Karpas-422 (cell line): ENCODE measurements at places on chromosomes 2 and 18. TPM values are rescaled to one million over a fixed set of nuclear protein-coding genes. Genes with fewer than 3 reads are reported as not detected.

DNA sequence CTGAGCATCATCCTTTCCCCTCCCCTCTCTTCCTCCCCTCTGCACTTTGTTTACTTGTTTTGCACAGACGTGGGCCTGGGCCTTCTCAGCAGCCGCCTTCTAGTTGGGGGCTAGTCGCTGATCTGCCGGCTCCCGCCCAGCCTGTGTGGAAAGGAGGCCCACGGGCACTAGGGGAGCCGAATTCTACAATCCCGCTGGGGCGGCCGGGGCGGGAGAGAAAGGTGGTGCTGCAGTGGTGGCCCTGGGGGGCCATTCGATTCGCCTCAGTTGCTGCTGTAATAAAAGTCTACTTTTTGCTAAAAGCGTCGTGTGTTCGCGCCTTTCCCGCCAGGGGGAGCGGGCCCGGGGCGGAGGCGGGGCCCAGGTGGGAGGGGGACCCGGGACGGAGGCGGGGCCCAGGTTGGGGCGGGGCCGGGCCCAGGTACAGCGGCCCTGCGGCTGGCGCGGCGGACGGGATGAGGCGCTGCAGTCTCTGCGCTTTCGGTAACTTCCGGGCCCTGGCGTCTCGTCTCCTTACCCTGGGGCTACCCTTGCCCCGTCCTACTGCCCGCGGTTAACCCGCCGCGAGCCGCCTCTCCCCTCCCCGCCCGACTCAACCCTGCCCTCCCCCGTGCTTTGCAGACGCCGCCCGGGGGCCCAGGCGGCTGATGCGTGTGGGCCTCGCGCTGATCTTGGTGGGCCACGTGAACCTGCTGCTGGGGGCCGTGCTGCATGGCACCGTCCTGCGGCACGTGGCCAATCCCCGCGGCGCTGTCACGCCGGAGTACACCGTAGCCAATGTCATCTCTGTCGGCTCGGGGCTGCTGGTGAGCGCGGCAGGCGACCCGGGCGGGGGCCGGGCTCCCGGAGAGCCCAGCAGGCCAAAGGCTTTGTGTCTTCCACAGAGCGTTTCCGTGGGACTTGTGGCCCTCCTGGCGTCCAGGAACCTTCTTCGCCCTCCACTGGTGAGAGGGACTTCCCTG is at the start of gene KRTCAP3:
Gene KRTCAP3 (plus strand): TSS at position 424 of the 962 bp plus-strand sequence. CDS start 32 bp downstream, at position 456.
- no peak for DNase-seq

- DNase-seq = peak; percentile 90
These were observed 1.2 kb downstream of the BCL11A start for GRCh38 chr2:60552078-60552850.

GRCh38 chr2:187586011-187586641 is 31.9 kb upstream of the TFPI start:
- DNase-seq = no peak

DNA sequence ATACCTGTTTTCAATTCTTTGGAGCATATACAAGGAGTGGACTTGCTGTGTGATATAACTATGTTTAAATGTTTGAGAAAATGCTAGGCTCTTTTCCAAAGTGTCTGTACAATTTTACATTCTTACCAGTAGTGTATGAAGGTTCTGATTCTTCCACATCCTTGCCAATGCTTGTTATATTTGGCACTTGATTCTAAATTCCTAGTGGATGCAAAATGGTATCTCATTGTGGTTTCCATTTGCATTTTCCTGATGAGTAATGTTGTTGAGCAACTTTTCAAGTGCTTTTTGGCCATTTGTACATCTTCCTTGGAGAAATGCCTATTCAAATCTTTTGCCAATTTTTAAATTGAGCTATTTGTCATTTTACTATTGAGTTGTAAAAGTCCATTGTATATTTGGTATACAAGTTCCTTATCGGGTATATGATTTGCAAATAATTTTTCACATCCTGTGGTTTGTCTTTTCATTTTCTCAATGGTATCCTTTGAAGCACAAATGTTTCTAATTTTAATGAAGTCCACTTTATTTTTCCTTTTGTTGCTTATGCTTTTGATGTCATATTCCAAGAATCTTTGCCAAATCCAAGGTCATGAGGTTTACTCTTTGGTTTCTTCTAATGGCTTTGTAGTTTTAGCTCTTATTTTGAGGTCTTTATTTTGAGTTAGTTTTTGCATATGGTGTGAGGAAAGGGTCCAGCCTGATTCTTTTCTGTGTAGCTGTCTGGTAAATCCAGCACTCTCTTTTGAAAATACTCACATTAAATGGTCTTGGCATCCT is 33.2 kb upstream of the CWC22 start:
- DNase-seq = no peak

DNA sequence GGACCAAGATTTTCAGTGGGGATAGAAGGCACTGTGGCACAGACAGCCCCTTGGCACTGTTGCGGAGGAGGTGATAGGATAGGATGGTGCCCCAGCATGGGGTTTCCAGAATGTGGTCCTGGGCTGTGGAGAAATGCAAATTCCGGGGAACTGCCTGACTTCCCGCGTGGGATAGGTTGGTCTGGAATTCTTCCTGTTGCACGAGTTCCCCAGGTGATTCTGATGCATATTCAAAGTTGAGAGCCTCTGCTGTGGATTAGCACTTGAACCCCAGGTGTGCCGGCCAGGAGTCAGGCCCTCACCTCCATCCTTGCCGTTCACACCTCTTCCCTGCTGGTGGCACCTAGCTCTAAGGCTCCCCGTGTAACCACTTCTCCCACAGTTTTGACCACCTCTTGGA is 15.5 kb downstream of the NCK2 start:
- no peak for DNase-seq

GRCh38 chr2:181106789-181107627 is 126.6 kb downstream of the UBE2E3 start:
- no peak for DNase-seq

- no peak for DNase-seq
These were observed 41.0 kb upstream of the EPC2 start for GRCh38 chr2:148603562-148603920.

DNA sequence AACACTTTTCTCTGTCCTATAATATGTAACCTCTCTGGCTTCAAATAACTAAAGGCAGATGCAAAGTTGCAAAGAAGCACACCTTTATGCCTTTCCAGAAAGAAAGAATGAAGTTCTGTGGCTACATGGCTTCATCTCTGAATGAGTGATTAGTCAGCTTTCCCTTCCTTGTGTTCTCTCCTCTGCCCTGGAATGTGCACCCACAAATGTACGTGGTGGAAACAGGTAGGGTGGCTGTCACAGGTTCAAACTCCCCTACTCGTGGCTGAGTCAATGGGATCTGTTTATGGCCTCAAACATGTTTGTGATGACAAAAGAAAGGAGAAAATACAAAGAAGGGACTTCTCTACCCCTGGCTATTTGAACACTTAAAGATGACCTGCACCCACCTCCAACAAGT is 55.5 kb upstream of the ACVR2A start:
- DNase-seq = no peak

DNA sequence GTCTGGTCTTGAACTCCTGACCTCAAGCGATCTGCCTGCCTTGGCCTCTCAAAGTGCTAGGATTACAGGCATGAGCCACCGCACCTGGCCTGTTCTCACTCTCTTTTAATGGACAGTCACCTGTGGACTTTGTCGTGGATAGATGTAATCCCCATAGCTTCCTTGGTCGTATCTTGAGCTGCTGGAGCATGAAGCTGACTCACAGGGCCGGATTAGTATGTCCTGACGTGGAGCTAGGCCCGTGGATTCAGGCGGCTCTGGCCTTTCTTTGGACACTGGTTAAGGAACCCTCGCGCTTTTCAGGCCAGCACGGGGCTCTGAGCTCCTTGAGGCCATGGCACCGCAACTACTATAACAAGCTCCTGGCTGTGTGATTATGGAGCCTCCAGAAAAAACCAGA is 27.5 kb upstream of the GBX2 start:
- no peak for DNase-seq

- DNase-seq = no peak
These were observed 95.7 kb downstream of the USP40 start for GRCh38 chr2:233470839-233471238.

DNA sequence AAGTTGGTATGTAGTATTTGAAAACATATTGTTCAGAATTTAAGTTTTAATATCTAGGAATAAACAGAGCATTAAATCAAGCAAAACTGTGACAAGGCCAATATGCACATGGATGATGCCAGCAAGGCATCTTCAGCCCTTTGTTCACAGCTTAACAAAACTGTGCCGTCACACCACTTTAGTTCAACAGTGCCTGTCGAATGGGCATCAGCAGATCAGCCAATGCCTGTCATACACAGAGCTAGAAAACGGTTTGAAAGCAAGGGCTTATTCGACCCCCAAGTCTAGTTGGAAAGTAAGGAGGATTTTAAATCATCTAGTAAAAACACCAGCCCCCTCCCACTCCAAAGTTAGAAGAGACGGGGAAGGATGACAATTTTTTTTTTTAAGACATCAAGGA is 16.7 kb downstream of the ZEB2 start:
- no peak for DNase-seq

The RFX8 gene
- total RNA-seq = not detected in 2 replicates

The LYG1 gene
- 2.4 and 2.7 TPM in 2 replicates for total RNA-seq

The CROCC2 gene
- total RNA-seq = not detected in 2 replicates

The TMEM237 gene
- total RNA-seq = 23.4 and 40.9 TPM in 2 replicates

The MRPS5 gene
- total RNA-seq = 59.5 and 98.4 TPM in 2 replicates

The ITPRIPL1 gene
- total RNA-seq = 12.4 and 21.2 TPM in 2 replicates

The CELF4 gene
- not detected in 2 replicates for total RNA-seq
